ENCODE measurements at places on chromosomes 3 and 15.

- no peaks in the 10 kb centered on the region for H3K27me3 ChIP-seq
- DNase-seq, result peak; percentile 16
Measured at GRCh38 chr15:98904544-98904943, 103.0 kb downstream of the PGPEP1L start.

GRCh38 chr3:17983106-17983505 is 240.7 kb upstream of the TBC1D5 start:
- no peaks in the 10 kb centered on the region for H3K27me3 ChIP-seq
- H3K4me3 ChIP-seq, result no peak overlapping the region
- no peaks in the 10 kb centered on the region for H3K36me3 ChIP-seq
- no peak for DNase-seq
- no peak overlapping the region for H3K27ac ChIP-seq
- no peaks in the 10 kb centered on the region for H3K4me1 ChIP-seq

GRCh38 chr3:195197765-195198425 is 73.1 kb downstream of the XXYLT1 start:
- DNase-seq, result no peak
- H3K4me1 ChIP-seq, result no peaks in the 10 kb centered on the region
- H3K27me3 ChIP-seq, result no peaks in the 10 kb centered on the region
- H3K27ac ChIP-seq, result no peak overlapping the region
- no peaks in the 10 kb centered on the region for H3K36me3 ChIP-seq

GRCh38 chr3:80187981-80188380 is 420.2 kb upstream of the ROBO1 start:
- no peaks in the 10 kb centered on the region for H3K27me3 ChIP-seq
- no peak overlapping the region for H3K27ac ChIP-seq
- H3K4me1 ChIP-seq, result no peaks in the 10 kb centered on the region
- H3K4me3 ChIP-seq, result no peak overlapping the region

DNA sequence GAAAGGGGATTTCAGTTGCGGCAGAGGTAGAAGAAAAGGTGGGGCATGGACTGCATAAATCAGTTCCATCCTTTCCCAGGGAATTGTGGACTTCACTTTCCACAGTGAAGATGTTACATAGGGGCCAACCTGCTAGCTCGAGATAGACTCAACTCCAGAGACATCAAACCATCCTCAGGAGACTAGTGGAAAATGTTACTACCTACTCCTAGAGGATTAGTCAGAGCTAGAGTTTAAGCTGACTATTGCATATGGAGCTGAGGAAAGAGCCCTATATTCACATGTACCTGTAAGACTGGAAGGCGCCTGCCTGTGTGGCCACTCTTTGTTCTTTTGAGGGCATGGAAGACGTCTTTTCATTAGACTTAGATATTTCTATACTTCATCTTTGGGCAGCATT is 69.2 kb downstream of the KLHL25 start:
- H3K4me1 ChIP-seq, result peaks cover 16% of the 10 kb centered on the region
- H3K36me3 ChIP-seq, result peaks cover 97% of the 10 kb centered on the region
- H3K27me3 ChIP-seq, result no peaks in the 10 kb centered on the region
- no peak overlapping the region for H3K4me3 ChIP-seq
- no peak overlapping the region for H3K27ac ChIP-seq
- no peak for DNase-seq

DNA sequence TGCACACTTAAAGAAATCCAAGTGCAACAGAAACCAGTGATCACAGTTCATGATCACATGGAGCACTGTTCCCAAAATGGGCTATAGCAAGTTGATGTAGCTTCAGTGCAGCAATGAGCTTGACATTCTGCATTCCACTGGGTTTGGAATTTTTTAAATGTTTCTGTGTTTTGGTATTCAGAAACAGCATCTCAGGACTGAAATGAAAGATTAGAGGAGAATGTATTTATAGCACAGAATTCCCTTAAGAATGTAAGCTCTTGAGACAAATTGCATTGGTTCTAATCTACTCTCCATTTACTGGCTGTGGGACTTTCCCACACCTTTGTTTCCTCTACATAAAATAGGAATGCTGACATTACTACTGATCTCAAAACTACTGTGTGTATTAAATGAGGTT is 162.7 kb downstream of the FGF12 start:
- DNase-seq, result no peak
- no peak overlapping the region for H3K4me3 ChIP-seq
- H3K27ac ChIP-seq, result no peak overlapping the region
- H3K36me3 ChIP-seq, result no peaks in the 10 kb centered on the region
- no peaks in the 10 kb centered on the region for H3K27me3 ChIP-seq
- H3K4me1 ChIP-seq, result no peaks in the 10 kb centered on the region

DNA sequence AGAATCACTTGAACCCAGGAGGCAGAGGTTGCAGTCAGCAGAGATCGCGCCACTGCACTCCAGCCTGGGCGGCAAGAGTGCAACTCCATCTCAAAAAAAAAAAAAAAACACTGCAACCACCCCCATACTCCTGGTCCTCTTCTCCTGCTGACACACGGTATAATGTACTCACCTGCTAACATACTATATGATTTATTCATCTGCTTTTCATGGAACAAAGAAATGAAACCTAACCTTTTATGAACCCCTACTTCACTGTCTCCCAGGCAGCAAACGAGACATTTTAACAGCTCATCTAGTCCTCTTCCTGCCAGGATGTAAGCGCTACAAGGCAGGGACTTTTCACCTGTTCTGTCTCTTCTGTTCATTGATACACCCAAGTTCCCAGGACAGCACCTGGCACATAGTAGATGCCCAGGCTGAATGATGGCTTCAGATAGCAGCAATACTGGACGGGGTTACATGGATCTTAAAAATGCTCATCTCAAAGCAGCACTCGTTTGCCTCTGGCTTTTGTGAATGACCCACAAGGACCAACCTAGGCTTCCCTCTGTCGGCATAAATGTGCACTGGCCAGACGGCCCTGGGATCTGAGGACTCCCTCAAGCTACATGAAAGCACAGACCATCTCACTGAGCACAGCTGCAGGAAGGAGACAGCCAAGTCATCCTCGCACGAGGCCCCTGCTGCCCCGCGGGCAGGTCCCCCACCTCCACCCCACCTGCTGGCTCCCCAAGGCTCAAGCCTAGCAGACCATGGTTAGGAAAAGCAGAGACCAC is 20.3 kb downstream of the XXYLT1 start:
- peaks cover 17% of the 10 kb centered on the region for H3K4me1 ChIP-seq
- no peak for DNase-seq
- H3K36me3 ChIP-seq, result no peaks in the 10 kb centered on the region

DNA sequence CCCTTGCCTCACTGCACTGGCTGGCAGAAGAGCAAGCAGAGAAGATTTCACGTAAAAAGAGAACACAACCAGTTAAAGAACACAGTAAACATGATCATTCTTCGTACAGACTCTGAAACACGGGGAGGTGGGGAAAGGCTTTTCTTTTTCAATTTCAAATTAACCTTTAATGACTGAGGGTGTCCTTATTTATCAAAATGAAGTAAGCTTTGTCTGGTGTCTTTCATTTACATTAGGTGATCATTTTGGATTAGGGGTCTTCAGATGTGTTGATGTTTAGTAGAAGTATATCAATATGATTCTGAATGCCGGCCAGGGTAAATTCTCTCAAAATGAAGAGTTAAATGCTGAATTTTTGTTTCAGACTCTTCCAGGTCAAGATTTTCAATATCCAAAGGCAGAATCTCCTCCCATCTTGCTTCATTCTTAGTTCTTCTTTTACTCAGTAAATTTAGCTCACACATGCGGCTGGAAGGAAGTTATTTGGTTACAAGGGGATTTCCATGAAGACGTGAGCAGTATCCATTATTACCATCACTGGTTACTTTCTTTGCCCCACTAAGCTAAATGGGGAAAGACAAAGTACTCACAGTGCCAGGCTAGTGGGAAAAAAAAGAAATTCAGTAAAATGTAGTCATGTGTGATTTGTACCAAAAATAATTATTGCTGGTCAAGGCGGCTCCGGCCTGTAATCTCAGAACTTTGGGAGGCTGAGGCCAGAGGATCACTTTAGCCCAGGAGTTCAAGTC is 272.2 kb upstream of the NR2F2 start:
- DNase-seq, result no peak
- no peak overlapping the region for H3K4me3 ChIP-seq
- peaks cover 20% of the 10 kb centered on the region for H3K27me3 ChIP-seq
- no peak overlapping the region for H3K27ac ChIP-seq
- H3K36me3 ChIP-seq, result no peaks in the 10 kb centered on the region

GRCh38 chr15:99677540-99678134 is 55.6 kb downstream of the LYSMD4 start:
- no peaks in the 10 kb centered on the region for H3K27me3 ChIP-seq
- no peaks in the 10 kb centered on the region for H3K4me1 ChIP-seq
- H3K36me3 ChIP-seq, result peaks cover 30% of the 10 kb centered on the region
- no peak for DNase-seq

GRCh38 chr3:107753494-107753893 is 230.7 kb downstream of the BBX start:
- H3K27ac ChIP-seq, result no peak overlapping the region
- no peaks in the 10 kb centered on the region for H3K4me1 ChIP-seq
- peaks cover 47% of the 10 kb centered on the region for H3K36me3 ChIP-seq

DNA sequence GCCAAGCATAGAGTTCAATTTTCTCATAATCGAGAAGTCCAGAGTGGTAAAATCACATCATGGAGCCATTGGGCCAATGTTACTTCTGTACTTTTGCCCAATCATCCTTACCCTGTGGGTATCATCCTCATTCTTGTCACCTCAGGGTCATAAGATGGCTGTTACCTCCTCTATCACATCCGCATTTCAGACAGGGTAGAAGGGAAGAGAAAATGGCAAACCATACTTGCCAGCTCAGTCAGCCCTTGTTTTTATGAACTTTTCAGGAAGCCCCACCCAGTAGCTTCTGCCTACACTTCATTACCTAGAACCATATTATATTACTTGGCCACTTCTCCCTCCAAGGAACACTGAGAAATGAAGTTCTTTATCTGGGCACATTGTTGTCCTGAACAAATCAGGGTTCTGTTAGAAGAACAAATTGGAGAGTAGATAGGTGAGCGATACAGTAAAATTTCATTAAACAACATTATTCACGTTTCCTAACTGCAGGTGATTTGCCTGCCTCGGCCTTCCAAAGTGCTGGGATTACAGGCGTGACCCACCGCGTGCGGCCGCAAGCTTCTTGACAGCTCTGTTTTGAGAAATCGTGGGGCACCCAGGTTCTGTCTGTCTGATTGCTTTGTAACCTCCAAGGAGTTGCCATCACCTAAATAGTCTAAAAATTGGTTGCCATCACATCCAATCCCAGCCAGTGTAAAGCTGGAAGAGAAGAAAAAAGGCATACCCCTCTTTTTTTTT is 34.5 kb upstream of the RPN1 start:
- no peaks in the 10 kb centered on the region for H3K36me3 ChIP-seq
- H3K4me1 ChIP-seq, result peaks cover 29% of the 10 kb centered on the region
- no peak overlapping the region for H3K27ac ChIP-seq
- no peak overlapping the region for H3K4me3 ChIP-seq
- DNase-seq, result no peak

DNA sequence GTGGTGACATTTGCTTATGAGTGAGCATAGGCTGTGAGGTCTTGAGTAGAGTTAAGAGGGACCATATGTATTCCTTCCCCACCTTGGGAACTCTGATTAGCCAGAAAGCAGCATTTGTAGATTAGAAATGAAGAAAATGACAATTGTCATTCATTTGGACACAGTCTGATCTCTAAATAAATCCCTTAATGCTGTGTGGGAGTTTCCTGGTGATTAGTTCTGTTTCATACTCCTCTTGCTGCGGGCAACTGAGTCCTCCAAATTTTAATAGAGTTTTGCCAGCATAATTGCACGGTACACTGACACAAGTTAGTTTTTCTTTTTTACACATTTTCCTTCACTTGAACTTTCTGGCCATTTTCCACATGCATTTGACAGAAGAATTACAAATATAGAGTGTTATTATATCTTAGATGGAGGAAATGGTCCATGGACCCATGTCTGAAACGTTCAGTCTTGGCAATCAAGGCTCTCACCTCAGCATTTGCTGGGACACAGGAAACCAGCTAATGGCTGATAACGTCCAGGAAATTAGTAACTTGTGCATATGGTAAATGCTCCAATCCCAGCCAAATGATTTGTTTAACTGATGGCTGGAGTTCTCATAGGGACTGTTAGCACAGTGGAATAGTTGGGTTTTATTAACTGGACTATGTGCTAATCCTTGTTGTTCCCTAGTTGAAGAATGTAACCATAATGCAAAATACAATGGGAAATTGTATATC is 321.2 kb downstream of the RBMS3 start:
- no peak overlapping the region for H3K4me3 ChIP-seq
- no peak for DNase-seq
- no peaks in the 10 kb centered on the region for H3K36me3 ChIP-seq
- no peaks in the 10 kb centered on the region for H3K4me1 ChIP-seq
- no peaks in the 10 kb centered on the region for H3K27me3 ChIP-seq

DNA sequence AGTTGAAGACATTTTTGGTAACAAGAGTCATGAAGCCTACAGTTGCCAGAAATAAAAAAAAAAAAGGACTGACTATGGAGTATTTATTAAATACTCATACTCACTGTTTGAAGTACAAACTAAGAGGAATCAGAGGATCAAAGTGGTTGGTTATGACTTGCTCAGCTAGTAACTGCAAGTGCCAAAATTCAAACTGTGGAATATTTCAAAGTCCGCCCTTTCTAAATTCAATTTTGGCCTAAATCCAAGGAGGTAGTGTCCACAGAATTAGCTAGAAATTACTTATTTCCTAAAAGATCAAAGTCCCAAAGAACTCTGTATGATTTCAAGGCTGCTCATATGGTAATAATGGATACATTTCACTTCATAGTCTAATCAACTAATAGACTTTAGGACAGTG is 274.5 kb downstream of the ZBTB20 start:
- no peak overlapping the region for H3K4me3 ChIP-seq
- H3K27me3 ChIP-seq, result no peaks in the 10 kb centered on the region
- H3K36me3 ChIP-seq, result no peaks in the 10 kb centered on the region

DNA sequence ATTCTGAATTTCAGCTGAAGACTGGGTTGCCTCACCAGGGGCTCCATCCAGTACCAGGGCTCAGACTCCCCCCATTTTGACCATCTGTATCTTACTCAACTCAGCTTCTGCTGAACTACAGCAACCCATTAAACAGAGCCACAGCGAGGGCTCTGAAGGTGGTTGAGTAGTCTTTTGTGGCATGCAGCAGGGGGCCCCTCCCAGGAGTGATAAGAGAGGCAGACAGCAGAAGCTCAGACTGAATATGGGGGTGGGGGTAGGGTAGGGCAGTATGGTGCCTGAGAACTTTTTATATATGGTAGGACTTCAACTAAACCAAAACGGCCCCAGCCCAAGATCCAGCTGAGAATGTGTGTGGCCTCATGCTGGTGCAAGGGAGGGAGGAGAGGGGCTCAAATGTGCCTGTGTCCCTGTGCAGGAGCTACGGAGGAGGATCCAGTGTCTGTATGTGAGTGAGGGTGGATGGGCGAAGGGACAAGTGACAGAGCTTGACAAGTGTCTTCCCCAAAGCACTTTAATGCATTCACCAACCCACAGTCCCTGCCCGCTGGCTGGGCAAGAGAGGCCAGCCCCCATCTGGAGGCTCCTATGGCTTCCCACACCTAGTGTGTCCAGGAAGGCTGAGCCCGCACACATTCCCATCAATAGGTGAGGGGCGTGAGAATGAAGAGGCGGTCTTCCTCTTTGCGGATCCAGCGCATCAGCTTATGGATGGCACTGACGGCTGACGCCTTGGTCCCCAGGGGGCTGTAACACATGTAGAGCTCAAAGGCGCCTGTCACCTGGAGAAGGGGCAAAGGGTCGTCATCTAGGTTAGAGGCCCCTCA is 4.9 kb upstream of the MST1R start:
- H3K4me1 ChIP-seq, result peaks cover 35% of the 10 kb centered on the region
- H3K27ac ChIP-seq, result no peak overlapping the region
- no peak for DNase-seq
- no peaks in the 10 kb centered on the region for H3K27me3 ChIP-seq
- H3K4me3 ChIP-seq, result no peak overlapping the region
- H3K36me3 ChIP-seq, result peaks cover 34% of the 10 kb centered on the region

Measured in CD4-positive, alpha-beta T cell (primary cell).